IPS DF 6.9 (cell line): ENCODE measurements at places on chromosomes 1 and 21.

GRCh38 chr1:233668725-233669294 is 54.9 kb downstream of the KCNK1 start:
- no peak for DNase-seq

DNA sequence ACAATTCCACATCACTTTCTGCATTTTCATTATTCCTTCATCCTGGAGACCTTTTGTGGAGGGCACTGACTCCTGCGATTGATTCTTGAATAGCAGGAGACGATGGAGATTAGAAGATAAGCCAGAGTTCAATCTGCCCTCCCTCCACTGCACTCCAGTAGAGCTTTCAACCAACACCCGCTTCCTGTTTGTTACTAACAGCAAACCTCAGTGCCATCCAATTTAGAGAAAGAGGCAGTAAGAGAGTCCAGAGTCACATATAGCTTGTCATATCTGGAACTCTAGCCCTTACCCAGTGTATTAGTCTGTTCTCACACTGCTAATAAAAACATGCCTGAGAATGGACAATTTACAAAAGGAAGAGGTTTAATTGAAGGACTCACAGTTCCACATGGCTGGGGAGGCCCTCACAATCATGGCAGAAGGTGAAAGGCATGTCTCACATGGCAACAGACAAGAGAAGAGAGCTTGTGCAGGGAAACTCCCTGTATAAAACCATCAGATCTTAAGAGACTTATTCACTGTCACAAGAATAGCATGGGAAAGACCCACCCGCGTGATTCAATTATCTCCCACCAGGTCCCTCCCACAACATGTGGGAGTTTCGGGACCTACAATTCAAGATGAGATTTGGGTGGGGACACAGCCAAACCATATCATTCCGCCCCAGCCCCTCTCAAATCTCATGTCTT is 55.9 kb downstream of the PCBP3 start:
- no peak for DNase-seq

- DNase-seq = no peak
These were observed 212.6 kb upstream of the FAM78B start for GRCh38 chr1:166379447-166379846.

GRCh38 chr21:45363921-45364467 is 41.0 kb upstream of the COL18A1 start:
- DNase-seq = no peak

DNA sequence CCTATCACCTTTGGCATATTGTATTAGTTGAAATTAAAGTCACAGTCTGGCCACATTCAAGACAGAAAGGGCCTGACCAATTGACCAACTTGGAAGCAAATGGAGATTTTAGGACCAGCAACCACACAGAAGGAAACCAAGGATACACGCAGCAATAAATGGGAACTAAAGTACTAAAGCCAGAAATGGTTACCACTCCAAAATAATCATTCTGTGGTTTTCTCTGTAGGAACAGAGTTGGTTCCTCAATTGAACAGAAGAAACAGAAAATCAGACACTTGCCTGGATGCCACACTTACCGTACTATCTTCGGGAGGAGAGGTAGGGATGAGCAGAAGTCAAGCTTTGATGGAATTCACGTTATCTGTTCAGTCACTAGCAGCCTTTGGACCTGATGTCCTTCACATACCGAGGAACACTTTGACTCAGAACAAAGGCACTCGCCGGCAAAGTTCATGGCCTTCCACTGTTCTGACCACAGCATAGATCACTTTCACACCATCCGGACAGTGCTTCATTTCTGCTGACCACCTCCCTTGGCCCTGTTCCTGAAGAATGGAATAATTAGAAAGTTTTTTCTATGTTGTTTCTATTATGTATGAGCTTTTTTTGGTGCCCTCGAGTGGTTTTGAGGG is 96.9 kb downstream of the LPAR3 start:
- no peak for DNase-seq

DNA sequence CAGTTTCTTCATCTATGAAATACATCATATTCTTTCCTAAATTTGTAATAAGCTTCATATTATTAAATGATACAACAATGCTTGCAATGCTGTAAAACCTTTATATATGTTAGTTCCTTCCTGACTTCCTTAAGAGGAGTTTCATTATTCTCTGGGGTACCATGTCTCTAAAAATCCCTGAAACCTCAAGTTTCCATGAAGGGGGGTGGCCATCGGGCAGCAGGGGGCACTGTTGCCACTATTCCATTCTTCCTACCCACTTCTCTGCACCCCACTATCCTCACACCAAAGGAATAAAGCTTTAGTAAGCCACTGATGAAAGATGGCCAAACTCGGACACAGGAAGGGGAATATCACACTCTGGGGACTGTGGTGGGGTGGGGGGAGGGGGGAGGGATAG is 9.0 kb upstream of the DMRTB1 start:
- no peak for DNase-seq

- no peak for DNase-seq
These were observed 58.1 kb upstream of the C1orf146 start for GRCh38 chr1:92159593-92159992.

DNA sequence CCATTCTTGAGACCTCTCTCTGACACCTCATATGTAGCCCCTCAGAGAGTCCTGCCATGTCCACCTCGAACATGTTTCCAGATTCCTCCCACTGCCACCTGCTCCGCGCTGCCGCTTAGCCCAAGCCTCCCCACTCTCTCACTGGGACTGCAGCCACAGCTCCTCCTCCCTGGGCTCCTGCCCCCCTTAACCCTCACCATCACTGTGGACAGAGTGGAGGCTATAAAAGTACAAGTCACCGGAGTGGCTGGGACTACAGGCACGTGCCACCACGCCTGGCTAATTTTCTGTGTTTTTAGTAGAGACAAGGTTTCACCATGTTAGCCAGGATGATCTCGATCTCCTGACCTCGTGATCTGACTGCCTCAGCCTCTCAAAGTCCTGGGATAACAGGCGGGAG is 77.0 kb downstream of the VWA5B1 start:
- no peak for DNase-seq

DNA sequence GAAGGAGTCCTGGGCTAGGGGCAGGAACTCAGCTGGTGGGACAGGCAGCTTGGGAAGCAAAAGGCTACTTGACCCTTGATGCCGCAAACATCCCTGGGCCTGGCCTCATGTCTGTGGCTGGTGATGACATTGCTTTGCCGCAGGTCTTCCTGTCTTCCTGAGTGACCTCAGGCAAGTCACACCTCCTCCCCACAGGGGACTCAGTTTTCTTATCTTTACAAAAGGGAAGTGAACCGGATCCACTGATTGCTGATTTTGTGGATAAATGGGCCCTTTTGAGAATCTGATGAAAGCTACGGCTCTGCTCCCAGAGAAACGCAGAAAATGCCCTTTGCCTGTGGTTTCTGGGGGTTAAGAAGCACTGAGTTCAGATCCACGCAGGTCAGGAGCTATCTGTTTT is 20.7 kb downstream of the PLOD1 start:
- no peak for DNase-seq

- no peak for DNase-seq
These were observed 610 bp downstream of the WDR26 start for GRCh38 chr1:224433701-224434672.

DNA sequence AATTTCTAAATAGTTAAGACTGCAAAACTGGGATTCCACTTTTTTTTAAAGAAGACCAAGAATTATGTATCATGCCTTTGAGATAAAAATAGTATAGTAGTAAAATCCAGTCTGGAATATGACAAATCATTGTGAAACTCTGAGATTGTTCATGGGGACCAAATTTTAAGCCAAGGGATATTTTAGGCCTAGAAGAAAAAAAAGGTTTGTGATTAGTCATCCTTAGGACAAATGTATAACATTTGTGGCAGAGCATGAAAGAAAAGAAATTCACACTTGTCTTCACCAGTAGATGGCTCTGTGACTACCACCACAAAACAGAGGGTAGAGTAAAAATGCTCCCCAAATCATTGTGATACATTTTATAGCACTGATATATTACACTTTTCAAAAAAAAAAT is 226.1 kb downstream of the KCTD3 start:
- no peak for DNase-seq

- DNase-seq = no peak
These were observed 123.7 kb downstream of the UBE2U start for GRCh38 chr1:64327119-64327518.

GRCh38 chr1:218664385-218665170 is 319.4 kb downstream of the TGFB2 start:
- DNase-seq = no peak

- no peak for DNase-seq
These were observed 27.0 kb downstream of the SLAMF1 start for GRCh38 chr1:160619742-160620277.

DNA sequence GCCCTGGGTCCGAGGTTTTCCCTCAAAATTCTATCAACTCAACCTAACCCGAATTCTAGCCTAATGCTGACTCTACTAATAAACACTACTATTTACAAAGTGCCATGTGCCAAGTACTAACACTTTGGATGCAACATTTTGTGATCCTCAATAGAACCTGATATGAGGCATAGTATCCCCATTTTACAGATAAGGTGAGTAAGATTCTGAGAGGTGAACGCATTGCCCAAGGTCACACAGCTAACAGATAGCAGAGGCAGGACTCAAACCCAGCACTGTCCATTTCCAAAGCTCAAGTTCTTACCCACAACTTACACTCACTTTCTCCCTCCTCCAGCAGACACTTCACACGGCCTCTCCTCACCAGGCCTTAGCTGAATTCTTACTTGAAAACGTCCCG is 46.0 kb upstream of the LAPTM5 start:
- no peak for DNase-seq

- DNase-seq = no peak
These were observed 73.3 kb downstream of the RPE65 start for GRCh38 chr1:68376441-68376840.

GRCh38 chr1:232476538-232476950 is 153.4 kb downstream of the SIPA1L2 start:
- DNase-seq = no peak

GRCh38 chr1:87902830-87903229 is 574.1 kb downstream of the LMO4 start:
- no peak for DNase-seq

GRCh38 chr1:171805395-171806115 is 24.1 kb downstream of the METTL13 start:
- no peak for DNase-seq

GRCh38 chr1:54996359-54996868 is 2.3 kb upstream of the BSND start:
- peak; percentile 71 for DNase-seq

- no peak for DNase-seq
These were observed 21.0 kb downstream of the SLC19A1 start for GRCh38 chr21:45521241-45521640.

- no peak for DNase-seq
These were observed 20.4 kb downstream of the CCT8 start for GRCh38 chr21:29053011-29053553.

- DNase-seq = peak; percentile 66
These were observed at the start of gene ANKRD45 for GRCh38 chr1:173669491-173669941. TSS of gene ANKRD45 (minus strand) at chr1:173669851. CDS start at chr1:173659418, 10,433 bp downstream.

DNA sequence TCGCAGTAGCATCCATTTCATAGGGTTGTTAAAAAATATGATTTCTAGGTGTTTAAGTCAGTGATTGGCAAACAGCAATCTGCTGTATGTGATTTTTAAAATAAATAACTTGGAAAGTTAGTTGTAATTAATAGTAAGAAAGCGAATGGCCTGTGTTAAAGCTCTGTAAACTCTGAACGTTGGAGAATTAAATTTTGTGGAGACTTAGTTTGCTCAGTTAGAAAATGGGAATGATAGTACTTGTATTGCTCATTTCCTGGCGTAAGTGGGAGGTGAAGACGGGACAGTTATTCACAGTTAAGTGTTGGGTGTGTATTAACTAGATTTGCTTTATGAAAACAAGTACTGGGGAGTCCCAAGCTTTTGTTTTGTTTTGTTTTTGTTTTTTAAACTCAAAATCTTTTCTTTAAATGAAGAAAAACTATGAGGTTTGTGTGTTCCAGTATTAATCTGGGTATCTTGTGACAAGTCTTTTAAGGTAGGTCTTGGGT is 995 bp downstream of the CACYBP start:
- DNase-seq = no peak

DNA sequence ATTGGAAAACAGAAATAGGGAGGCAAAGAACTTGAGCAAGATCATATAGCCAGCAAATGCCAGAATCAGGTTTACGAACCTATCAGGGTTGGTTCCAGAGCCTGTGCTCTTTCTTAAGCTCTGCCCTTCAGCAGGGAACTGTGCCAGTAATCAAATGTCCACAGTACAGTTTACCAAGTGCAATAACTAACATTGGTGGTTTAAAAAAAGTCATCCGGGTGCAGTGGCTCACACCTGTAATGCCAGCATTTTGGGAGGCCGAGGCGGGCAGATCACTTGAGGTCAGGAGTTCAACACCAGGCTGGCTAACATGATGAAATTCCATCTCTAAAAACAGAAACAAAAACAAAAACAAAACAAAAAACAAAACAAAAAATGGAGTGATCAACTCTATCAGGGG is 182.7 kb downstream of the LMX1A start:
- DNase-seq = no peak

DNA sequence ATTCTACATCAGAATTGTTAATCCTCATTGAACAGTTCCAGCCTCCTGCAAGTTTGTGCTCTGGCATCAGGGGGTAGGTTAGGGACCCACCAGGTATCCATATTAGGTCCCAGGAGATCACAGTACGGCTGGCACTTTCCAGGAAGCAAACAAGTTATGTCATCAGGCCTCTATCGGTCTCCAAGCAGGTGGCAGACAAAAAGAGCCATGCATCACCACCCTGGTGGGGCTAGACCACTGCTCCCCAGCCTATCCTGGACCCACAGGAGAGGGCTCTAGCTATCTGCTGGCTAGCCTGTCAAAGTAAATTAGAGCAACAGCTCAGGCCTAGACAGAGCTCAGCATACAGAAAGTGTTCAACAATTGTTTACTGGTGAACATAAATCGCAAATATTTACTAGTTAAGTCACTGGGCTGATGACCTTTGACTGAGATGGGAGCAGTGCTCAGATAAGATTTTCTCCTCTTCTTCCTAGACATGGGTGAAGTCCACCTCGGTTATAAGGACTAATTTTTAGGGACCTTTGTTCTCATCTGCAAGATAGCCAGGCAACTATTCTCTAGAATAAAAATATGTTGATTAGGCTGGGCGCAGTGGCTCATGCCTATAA is 6.4 kb downstream of the NUAK2 start:
- no peak for DNase-seq

DNA sequence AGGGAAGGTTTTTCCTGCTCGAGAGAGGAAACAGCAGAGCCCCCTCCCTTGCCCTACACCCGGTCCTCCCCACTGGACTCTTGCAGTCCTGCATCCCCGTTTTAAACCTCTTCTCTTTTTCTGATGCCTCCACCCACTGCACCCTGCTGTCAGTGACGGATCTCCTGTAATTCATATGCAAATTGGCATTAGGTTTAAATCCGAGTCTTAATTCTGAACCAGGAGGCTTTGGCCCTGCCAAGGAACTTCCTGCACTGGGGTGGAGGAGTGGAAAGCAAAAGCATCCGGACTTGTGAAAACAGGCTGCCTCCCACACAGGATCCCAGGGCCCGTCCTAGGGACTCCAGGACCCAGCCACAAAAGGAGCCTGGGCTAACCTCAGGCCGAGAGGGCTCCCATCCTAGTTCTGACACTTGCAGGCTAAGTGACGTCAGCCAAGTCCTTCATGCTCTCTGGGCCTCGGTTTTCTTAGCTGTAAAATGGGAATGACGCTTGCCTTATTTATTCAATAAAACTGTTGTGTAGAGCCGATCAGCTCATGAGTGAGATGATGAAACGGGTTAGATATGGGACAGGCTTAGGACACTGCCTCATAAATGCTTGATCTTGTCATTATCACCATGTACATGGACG is 613.3 kb downstream of the AJAP1 start:
- DNase-seq = no peak

GRCh38 chr1:48846441-48846840 is 69.8 kb upstream of the BEND5 start:
- no peak for DNase-seq
